Naive thymus-derived CD8-positive, alpha-beta T cell (primary cell): ENCODE measurements at places on chromosomes 12 and 14. TPM values are rescaled to one million over a fixed set of nuclear protein-coding genes. Genes with fewer than 3 reads are reported as not detected.
A peak's percentile ranks its signal among the peaks of the same experiment; 100 is the strongest.

DNA sequence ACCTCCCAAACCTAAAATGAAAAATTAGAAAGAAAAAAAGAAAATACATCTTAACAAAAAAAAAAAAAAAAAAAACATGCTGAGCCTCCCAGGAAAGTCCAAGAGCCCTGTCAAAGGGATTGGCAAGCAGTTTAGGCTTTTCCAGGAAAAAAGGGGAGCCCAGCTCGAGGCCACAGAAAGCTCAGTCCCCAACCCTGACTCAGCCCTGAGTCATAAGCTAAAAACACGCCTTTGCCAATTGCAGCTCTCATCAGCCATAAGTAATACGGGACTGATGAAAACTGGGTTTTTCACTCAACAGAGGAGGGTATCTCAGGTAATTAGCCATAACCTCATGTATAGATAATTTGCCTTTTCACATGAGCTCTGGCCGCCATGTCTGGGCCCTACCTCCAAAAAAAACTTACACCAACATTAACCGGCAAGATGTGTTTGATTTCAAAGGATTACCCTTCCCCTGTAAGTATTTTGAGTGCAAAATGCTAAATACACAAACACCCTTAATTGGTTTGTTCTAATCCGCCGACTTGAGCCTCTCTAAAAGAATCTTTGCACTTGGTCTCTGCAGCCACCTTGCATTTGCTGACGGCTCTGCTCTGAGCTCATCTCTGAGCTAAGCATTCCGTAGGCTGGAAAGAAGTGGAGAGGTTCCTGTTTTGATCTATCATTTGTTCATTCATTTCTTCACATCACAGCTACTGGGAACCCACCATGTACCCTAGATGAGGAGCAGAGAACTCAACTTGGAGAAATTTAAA lies 319.2 kb downstream of the BCL11B start:
- DNase-seq: no peak

DNA sequence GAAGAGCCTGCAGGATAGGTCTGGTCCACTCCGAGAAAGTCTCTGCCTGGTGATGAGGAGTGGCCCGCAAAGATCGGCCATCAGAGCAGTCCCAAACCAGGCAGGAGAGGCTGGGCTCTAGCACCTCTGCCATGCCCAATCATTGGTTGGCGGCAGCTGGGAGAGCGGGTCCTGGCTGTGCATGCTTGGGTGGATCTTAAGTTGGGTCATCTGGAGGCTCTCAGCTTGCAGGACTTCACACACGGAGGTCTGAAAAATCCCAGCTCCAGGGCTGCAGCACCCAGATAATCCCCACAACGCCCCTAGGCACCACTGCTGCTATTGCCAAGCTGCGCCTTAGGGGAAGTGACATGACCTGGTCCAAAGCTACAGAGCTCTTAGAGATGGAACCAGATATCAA lies 766.7 kb upstream of the TBX3 start:
- DNase-seq: no peak

GRCh38 chr12:88416786-88417185 lies 163.5 kb downstream of the KITLG start:
- DNase-seq: no peak

- no peak for DNase-seq
Observed at GRCh38 chr12:49643135-49643534, 19.8 kb downstream of the PRPF40B start.

DNA sequence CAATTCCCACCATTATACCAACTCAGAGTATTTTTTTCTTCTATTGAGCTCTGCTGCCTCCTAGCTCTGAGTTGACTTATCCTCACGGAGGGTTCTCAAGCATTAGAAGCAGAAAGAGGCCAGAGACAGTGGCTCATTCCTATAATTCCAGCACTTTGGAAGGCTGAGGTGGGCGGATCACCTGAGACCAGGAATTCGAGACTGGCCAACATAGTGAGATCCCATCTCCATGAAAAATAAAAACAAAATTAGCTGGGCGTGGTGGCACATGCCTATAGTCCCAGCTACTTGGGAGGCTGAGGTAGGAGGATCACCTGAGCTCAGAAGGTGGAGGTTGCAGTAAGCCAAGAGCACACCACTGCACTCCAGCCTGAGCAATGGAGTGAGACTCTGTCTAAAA lies 21.0 kb downstream of the HPD start:
- no peak for DNase-seq

- peak; percentile 98 for DNase-seq
Observed at GRCh38 chr14:23006544-23007419, 3.2 kb downstream of the C14orf93 start.

CISTR gene
- total RNA-seq: not detected

DNA sequence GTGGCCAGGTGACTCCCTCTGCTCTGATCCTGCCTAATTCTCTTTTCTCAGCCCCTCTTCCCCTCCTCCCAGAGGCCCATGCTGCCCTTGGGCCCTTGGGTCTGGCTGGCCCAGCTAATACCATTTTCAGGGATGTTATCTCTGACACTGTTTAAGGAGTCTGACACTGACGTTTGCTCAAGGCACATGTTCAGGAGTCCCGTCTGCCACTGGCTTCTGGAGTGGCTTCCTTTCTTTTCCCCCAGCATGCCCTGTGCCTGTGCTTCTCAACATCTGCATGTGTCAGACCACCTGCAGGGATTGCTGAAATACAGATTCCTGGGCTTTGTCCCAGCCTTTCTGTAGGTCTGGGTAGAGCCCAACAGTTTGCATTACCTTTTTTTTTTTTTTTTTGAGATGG lies 128.9 kb downstream of the BCL11B start:
- no peak for DNase-seq

DNA sequence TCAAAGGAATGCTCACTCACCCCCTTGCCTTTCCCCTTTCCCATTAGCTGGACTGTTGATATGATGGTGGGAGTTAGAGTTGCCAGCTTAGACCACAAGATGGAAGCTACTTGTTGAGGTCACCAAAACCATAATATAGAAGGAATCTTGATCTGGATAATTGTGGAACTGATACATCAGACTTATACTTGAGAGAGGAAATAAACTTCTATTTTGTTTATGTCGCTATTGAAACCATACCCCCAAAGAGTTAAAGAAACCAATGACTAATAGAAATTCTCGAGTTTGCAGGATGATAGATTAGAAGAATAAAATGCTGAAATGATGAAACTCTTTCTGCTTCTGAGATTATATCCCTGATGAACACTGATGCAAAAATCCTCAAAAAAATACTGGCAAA lies 37.9 kb downstream of the TDG start:
- no peak for DNase-seq

DNA sequence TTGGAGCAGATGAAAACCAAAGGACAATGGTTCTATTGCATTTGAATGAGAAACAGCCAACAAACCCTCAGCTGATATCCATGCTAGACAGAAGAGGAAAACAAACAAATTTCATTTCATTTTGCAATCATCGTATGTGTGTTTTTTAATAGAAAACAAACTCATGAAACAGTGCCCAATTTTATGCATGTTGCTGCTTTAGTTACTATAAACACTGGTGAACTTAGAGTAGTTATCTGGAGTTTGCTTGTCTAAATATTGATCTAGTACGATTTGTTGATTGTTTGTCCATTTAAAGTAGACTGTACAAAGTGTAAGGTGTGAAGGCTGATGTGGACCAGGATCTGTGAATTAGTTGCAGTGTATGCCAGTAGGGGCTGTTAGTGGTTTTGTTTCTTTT lies 166.6 kb downstream of the KITLG start:
- DNase-seq: no peak

GRCh38 chr14:66827182-66827581 lies 319.2 kb downstream of the GPHN start:
- DNase-seq: no peak

GRCh38 chr12:1443421-1444141 lies 150.8 kb downstream of the FBXL14 start:
- DNase-seq: no peak

- DNase-seq: no peak
Observed at GRCh38 chr12:131375261-131375971, 335.5 kb upstream of the SFSWAP start.

GRCh38 chr12:4238577-4238976 lies 35.0 kb upstream of the CCND2 start:
- DNase-seq: no peak

DNA sequence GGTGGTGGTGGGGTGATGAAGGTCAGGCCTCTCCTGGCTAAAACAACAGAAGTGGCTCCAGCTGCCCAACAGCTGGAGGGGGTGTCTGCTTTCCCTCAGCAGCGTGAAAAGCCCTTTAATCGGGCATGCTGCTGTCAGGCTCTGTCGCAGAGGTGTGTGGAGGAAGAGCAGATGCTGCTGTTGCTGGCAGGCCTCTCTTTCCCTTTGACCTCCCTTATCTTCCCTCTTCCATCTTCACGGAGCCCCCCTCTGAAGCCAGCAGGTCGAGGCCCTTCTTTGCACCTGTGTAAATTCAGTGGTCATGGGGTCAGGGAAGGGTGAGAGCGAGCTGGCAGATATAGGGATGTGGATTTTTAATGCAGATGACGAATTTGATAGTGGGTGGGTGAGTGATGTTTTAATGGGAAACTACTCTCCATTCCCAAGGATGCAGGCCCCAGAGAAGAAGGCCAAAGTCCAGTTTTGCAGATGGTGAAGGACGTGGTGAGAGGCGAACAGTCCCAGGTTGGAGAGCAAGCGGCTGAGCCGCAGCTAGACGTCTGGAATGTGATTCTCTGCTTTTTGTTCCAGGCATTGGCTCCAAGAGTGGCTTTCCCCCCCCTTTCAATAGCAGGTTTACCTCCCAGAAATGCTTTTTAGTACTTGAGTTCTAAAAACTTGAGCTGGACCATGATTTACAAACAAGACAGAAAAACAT lies 64.0 kb downstream of the SMOC1 start:
- no peak for DNase-seq

KRT7 gene
- not detected for total RNA-seq

GRCh38 chr14:89681086-89682018 lies 264.3 kb upstream of the FOXN3 start:
- peak; percentile 34 for DNase-seq

FOXM1 gene
- total RNA-seq: not detected

- no peak for DNase-seq
Observed at GRCh38 chr12:110933326-110933974, 13.1 kb upstream of the MYL2 start.

DNA sequence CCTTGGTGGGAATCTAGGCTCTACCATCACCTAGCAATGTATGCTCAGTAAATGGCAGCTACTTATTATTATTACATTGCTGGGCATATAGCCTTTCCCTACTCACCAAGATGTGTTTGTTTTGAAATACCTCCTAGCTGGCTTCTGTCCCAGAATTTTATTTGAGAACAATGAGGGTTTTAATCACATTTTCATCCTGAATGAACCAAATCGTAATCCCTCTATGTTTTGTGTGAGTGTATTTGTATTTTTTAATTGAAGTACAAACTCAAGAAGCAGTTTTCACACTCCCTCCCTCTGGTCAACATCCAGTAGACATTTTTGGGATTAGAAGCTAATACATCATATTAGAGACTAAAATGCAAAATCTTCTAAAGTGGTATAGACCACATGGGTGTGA lies 7.6 kb downstream of the SLC7A8 start:
- DNase-seq: no peak

KCNJ8 gene
- total RNA-seq: not detected

DNA sequence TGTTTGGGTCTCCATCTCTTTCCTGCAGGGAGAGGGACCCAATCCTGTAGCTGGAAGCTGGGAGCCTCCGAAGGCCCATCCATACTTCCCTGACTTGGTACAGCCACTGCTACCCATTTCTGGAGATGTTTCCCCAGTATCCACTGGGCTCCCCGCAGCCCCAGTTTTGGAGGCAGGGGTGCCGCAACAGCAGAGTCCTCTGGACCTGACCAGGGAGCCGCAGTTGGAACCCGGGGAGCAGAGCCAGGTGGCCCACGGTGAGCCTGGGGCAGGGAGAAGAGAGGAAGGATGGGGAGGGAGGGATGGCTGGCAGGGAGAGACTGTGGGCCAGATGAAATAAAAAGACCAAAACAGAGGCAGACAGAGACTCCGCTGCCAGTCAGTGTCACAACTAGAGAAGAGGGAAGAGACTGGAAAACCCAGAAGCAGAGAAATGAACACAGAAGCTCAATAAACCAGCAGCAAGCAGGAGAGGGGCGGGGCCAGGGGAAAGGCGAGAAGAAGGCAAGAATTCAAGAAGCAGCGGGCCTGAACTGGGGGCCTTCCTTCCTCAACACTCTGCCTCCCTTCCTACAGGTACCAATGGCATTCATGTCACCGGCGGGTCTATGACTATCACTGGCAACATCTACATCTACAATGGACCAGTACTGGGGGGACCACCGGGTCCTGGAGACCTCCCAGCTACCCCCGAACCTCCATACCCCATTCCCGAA lies 6.3 kb downstream of the LTBR start:
- DNase-seq: no peak

TAS2R46 gene
- 1.9 TPM for total RNA-seq

DNA sequence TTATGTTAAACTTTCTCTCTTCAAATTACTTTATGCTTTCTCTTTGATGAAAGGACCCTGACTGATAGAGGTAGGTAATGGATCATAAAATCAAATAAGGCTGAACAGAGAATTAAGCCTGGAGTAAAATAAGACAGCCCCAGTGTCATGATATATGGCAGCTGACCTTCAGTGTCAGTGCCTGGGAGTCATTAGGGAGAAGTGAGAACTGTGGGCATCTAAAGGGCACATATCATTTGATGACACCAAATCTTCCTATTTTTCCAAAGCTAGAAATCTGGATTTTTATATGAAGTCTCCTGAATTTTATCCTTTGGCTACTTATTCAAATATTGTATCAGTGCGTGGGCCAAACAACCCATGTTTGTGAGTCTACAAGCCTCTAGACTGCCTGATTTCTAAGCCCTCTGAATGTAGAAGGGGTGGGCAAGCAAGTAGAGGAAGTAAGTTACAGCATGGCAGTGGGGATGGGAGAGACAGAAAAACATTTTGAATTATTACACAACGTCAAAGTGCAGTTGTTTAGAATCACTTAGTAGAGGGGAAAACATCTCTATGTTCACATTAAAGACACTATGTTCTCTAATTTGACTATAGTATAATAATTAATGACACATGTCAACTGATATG lies 10.0 kb downstream of the SLC39A9 start:
- DNase-seq: no peak

KCNC2 gene
- total RNA-seq: not detected

DNA sequence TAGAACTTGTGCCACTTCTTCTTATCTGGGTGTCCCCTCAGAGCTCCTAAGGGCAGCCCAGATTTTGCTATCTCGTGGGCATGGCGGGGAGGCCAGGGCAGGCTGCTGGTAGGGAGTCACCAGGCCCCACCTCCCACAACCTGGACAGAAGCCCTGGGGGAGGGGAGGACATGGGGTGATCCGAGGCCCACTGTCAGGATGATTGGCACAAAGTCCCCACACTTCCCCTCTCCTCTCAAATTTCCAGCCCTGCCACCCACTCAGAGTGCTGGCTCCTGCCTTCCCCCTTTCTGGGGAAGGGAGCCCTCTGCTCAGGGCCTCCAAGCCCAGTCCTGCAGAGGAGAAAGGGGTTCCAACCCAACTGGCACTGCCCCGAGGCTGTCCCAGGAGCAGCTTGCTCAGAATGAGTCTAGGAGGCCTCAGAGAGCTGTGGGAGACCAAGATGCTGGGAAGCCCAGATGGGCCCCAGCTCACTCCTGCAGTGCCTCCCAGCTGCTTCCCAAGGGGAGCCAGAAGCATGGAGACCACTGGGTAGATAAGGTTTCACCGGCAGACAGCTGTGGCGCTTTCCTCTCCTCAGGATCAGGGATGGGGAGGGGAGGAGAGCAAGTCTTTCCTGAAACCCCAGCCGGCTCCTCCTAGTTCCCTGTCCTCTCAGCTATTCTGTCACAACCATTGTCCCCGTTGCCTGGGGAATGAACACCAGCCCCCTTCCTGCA lies 82.8 kb downstream of the B4GALNT3 start:
- no peak for DNase-seq

- DNase-seq: no peak
Observed at GRCh38 chr14:93100100-93100499, 15.6 kb downstream of the ITPK1 start.

CLEC4A gene
- 1.4 TPM for total RNA-seq

CERS5 gene
- 51.0 TPM for total RNA-seq

GRCh38 chr12:43352001-43352400 lies 200.0 kb downstream of the ADAMTS20 start:
- no peak for DNase-seq
